CD14-positive monocyte (primary cell): ENCODE measurements at places on chromosomes 4 and X.

DNA sequence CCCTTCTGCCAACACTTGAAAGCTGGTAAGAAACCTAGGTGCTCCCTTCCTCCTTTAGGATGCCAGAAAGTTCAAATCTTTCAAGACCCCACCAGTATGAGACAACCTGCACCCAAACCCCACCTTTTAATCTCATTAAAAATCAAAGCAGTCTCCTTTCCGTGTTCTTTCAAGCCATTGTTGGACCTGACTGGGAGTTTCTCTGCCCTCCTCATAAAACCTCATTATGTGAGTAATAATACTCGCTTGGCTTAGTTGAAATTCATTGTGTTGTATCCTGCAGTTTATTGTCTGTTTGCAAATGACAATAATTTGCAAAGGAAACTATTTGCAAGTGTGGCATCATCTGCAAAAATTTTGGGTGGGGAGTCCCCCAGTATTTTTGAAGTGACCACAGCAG lies 133.2 kb upstream of the VEGFC start:
- no peak for DNase-seq

DNA sequence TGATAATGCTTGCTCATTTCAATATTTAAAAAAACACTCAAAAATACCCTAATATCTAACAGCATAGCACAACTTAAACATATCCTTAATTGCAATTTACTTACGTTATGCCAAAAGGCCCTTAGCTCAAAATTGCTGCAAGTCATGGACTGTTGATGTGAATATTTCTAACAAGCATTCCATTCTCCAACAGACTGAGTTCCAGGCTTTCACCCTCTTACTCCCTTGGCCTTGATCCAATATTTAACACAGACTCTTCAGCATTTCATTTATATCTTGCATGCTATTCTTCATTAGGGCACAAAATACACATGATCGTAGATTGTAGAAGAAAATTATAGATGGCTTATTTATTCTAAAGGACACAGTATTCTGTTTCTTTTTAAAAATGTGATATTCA lies 96.5 kb downstream of the RNF150 start:
- DNase-seq = no peak

DNA sequence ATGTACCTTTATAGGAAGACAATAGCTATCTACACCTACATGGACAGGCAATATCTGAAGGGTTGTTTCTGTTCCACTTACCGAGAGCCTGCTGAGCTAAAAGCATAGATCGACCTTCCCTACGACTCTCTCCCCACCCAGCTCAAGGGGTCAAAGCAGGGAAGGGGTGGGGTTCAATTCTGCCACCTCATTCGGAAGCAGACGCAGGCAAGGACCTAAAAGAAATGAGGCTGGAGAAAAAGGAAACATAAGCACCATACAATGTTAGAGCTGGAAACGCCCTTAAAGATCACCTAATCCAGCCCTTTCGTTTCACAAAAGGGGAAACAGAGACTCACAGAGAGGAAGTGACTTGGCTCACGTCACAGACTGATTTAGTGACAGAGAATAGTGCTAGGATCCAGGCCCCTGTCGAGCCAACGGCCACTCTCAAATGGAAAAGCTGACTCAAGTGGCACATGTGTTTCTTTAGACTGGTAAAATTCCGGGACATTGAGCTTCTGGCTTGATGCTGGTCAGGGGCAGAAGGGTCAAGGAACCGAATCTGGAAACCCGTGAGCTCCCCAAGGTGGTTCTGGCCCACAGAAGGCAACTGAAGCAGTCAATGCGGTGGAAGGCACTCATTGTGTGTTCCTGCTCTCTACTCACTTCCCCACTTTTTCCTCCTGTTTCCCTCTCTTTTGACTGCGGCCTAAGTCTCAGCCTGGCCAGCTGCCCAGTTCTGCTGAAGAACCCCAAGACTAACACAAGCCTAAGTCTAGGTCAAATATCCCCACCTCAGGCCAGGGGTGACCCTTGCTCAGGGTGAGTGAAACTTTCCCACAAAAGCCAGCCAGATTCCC lies 7.5 kb downstream of the SEPTIN6 start:
- peak; percentile 90 for DNase-seq

GRCh38 chr4:59060895-59061294 lies 1950.7 kb upstream of the IGFBP7 start:
- DNase-seq = no peak

DNA sequence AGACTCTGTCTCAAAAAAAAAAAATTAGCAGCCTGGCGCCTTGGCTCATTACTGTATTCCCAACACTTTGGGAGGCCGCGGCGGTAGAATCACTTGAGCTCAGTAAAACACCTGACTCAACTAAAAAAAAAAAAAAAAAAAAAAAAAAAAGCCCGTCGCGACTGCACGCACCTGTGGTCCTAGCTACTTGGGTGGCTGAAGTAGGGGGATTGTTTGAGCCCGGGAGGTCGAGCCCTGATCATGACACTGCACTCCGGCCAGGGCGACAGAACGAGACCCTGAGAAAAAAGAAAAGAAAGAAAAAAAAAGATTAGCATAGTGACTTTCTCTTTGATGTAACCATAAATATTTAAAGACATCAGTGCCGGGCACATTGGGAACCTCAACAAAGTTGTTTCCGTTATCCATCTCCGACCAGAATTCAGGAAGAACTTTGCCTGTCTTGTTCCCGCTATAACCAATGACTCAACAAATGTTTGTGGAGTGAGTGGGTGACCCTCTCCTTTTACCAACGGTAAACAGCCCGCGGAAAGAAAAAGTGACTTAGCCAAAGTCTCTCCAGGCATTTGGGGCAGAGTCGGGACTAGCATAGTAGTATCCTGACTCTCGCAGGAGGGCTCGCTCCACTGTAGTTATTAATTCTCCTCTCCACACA lies 553 bp upstream of the MED28 start:
- peak; percentile 53 for DNase-seq

DNA sequence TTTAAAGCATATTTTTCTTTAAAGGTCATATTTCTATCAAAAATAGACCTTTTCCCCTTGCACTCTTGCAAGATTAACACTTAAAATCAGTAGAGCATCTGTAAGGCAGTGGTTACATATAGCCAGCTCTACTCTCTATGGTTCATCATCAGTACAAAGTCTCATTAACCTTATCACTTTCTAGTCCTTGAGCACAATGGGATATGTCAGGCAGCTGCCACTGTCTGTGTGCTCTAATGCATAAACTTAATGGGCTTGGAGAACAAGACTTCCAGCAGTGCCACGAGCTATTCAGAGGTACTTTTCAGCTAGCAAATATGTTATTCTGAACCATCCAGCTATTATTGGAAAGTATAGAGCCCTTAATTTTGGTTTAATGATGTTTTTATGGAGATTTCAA lies 393.7 kb downstream of the GASK1B start:
- no peak for DNase-seq

- no peak for DNase-seq
Measured at GRCh38 chr4:146261041-146261440, 46.7 kb downstream of the REELD1 start.

DNA sequence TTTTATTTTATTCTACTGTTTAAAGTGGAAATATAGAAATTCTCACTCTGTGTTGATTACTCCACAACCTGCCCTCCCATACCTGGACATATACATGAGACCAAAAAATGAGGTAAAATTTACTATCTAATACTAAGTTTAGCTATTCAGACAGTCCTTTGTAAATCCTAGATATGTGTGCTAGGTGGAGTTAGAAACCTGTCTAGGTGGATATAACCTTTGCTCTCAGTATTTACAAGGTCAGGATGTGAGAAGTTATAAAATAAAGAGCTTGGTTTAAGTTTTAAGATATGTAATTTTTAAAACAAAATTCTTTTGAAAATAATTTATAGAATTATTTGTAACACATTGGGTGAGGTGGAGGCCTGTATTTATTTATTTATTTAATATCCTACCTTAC lies 221.5 kb downstream of the PCDH7 start:
- DNase-seq = no peak

GRCh38 chrX:84078991-84079390 lies 109.0 kb downstream of the RPS6KA6 start:
- DNase-seq = no peak

DNA sequence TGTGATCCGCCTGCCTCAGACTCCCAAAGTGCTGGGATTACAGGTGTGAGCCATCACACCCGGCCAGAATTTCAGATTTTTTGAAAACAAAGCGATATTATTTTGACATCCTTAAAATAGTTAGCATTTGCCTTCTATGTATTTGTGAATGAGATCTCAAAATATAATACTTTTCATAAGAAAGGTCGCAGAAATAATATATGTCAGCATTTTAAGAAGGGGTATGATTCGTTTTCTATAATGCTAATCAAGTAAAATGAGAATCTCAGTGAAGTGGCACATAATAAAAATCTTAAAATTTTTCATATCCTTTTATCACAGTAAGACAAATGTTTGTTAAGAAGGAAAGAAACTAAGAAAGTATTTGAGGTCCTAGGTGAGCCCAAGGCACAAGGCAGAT lies 52.2 kb downstream of the GRSF1 start:
- no peak for DNase-seq

DNA sequence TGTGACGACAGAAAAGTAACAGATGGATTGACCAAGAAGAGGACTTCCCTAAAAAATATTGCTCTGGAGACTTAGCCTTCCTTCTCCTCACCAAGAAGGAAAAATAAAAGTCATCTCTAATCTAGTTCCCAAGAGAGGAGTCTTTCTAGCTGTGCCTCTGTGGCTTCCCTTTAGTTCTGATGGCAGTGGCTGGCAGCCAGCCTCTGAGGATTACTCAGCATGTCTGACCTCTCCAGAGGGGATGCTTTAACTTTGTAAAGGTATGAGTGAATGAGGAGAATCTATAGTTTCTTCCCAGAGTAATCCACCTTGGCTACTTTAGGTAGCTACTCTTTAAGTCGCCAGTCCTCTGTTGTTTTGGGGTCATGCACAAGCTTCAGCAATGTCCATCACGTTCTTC lies 163.9 kb upstream of the KIT start:
- DNase-seq = no peak

DNA sequence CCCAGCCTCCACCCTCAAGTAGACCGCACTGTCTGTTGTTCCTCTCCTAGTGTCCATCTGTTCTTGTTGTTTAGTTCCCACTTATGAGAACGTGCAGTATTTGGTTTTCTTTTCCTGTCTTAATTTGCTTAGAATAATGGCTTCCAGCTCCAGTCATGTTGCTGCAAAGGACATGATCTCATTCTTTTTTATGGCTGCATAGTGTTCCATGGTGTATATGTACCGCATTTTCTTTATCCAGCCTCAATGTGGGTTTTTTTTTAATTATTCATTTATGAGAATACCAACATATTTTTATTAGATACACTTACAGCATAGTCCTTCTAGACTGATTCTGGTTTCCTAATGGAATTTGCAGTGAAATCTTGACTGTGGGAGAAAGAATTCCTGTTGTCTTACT lies 1.3 kb downstream of the VMA21 start:
- DNase-seq = no peak

DNA sequence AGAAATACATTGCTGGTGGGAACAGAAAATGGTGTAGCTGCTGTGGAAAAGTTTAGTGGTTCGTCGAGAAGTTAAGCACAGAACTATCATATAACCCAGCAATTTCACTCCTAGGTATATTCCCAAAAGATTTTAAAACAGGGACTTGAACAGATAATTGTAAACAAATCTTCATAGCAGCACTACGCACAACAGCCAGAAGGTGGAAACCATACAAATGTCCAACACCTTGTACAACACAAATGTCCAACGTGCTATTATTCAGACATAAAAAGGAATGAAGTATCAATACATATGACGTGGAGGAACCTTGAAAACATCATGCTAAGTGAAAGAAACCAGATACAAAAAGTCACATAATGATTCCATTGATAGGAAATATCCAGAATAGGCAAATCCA lies 37.9 kb downstream of the CUL4B start:
- DNase-seq = no peak

GRCh38 chr4:38804654-38805295 lies at the start of gene TLR1:
TSS of gene TLR1 (minus strand) at chr4:38804791. CDS start at chr4:38798831, 5,960 bp downstream.
- DNase-seq = peak; percentile 66

- DNase-seq = no peak
Measured at GRCh38 chrX:56783450-56783831, 54.4 kb downstream of the NBDY start.

GRCh38 chrX:105277132-105277531 lies 56.6 kb upstream of the TEX13A start:
- DNase-seq = no peak

GRCh38 chr4:112185740-112186670 lies 40.8 kb downstream of the FAM241A start:
- peak; percentile 48 for DNase-seq

DNA sequence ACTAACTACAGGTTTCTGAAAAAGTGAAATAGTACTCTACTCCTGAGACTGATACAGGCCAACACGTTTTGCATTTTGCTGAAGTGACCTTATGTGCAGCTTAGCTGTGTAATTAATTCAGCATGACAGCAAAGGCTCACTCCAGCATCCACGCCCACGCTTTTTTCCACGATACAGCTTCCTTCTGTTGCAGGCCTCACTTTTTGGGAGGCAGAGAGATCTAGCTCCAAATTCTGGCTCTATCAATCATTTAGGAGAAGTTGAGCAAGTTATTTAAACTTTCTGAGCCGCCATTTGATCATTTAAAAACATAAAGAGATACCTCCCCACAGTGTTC lies 160.3 kb downstream of the AFAP1 start:
- no peak for DNase-seq

GRCh38 chr4:15965325-15965724 lies 2.4 kb upstream of the FGFBP2 start:
- no peak for DNase-seq

- DNase-seq = no peak
Measured at GRCh38 chrX:101081231-101081630, 2.6 kb downstream of the TMEM35A start.

DNA sequence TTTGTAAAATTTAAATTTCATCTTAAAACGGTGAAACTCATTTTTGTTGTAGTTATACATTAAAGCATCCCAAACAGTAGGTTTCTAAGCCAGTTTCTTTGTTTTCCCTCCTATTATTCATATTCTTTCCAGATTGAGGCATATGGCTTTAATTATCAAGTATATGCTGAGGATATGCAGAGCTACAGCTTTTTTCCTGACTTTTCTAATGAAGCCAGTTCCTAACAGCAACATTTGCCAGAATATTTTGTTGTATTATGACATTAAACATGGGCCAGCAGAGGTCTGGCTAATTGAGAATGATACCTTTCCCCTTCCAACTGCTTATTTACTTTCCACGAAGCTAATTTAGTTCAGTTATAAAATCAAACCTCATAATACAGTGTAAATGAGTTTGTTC lies 75.3 kb downstream of the SLIT2 start:
- no peak for DNase-seq

GRCh38 chrX:24760363-24761000 lies 66.8 kb downstream of the POLA1 start:
- DNase-seq = no peak

GRCh38 chr4:87031920-87032319 lies 97.1 kb downstream of the AFF1 start:
- DNase-seq = no peak

DNA sequence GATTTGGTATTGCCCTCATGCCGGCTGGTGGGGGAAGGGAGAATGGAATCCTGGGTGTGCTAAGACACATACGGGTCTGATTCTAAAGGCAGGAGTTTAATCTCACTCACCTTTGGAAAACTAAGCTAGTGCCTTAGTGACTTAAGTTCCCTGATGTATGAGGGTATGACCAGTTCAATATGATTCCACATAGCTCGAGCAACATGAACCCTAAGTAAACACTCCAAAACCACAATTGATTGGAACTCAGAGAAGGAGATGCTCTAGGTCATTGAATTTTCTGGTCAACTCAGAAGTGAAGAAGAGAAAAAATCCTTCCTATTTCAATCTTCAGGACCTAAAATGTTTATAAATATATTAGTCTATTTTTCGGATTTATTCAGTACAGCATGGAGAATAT lies 420.1 kb upstream of the INTU start:
- DNase-seq = no peak

GRCh38 chrX:45774961-45775360 lies 574.3 kb upstream of the DIPK2B start:
- DNase-seq = no peak

GRCh38 chr4:968221-968620 lies 5.1 kb downstream of the DGKQ start:
- DNase-seq = no peak
